Right lobe of liver (tissue), 6 donors: ENCODE measurements at places on chromosomes 5 and 9. TPM values are rescaled to one million over a fixed set of nuclear protein-coding genes. Genes with fewer than 3 reads are reported as not detected.

CDH12 gene
- total RNA-seq, result 0.42 TPM

FOXD4L3 gene
- not detected for total RNA-seq

CCL27 gene
- not detected for total RNA-seq

BTNL8 gene
- total RNA-seq, result 0.18 TPM

TRIM36 gene
- total RNA-seq, result 2.9 TPM

IL31RA gene
- not detected for total RNA-seq

SPATA9 gene
- not detected for total RNA-seq

PRR16 gene
- not detected for total RNA-seq

DOCK2 gene
- total RNA-seq, result 8.8 TPM

MCCC2 gene
- total RNA-seq, result 76.5 TPM

SEMA6A gene
- total RNA-seq, result 4.5 TPM

SAPCD2 gene
- not detected for total RNA-seq

ZNF608 gene
- 6.1 TPM for total RNA-seq

CCDC180 gene
- total RNA-seq, result 1.5 TPM

EXOSC2 gene
- 9.3 TPM for total RNA-seq

GABRA6 gene
- total RNA-seq, result not detected

IL9 gene
- total RNA-seq, result not detected

PFN3 gene
- total RNA-seq, result not detected

GALNT12 gene
- 0.06 TPM for total RNA-seq

STARD4 gene
- 29.0 TPM for total RNA-seq

RFESD gene
- 1.7 TPM for total RNA-seq

IL3 gene
- not detected for total RNA-seq

BSPRY gene
- 0.58 TPM for total RNA-seq

C5orf22 gene
- 9.5 TPM for total RNA-seq

NR4A3 gene
- 0.29 TPM for total RNA-seq

ANKH gene
- 66.0 TPM for total RNA-seq

LPAR1 gene
- total RNA-seq, result 1.1 TPM

OMD gene
- 0.15 TPM for total RNA-seq

MRPS27 gene
- 40.3 TPM for total RNA-seq

TSC1 gene
- total RNA-seq, result 19.6 TPM

SYNPO gene
- total RNA-seq, result 35.7 TPM

OR2K2 gene
- not detected for total RNA-seq

UNC5A gene
- total RNA-seq, result not detected

PAX5 gene
- total RNA-seq, result not detected

STPG3 gene
- total RNA-seq, result not detected

ABO gene
- not detected for total RNA-seq

NKD2 gene
- total RNA-seq, result 2.5 TPM

CACFD1 gene
- total RNA-seq, result 23.5 TPM

NDST1 gene
- total RNA-seq, result 97.5 TPM

PRLR gene
- 15.1 TPM for total RNA-seq

PITX1 gene
- not detected for total RNA-seq

ADAMTS2 gene
- 18.9 TPM for total RNA-seq

IARS1 gene
- 63.5 TPM for total RNA-seq

OTP gene
- not detected for total RNA-seq

PCDHA1 gene
- total RNA-seq, result not detected

IFNA21 gene
- total RNA-seq, result not detected
